ENCODE measurements at places on chromosomes 5 and 9.

- no peak for DNase-seq
These were observed 106.3 kb upstream of the ZNF366 start for GRCh38 chr5:72613515-72613914.

GRCh38 chr5:111930449-111930848, 173.5 kb upstream of the NREP start:
- DNase-seq: no peak

GRCh38 chr9:30065888-30066287, 2318.6 kb upstream of the ACO1 start:
- no peak for DNase-seq

- no peak for DNase-seq
These were observed 29.7 kb downstream of the C9orf85 start for GRCh38 chr9:71941060-71941568.

GRCh38 chr5:50702615-50703366, 36.4 kb downstream of the PARP8 start:
- no peak for DNase-seq

- DNase-seq: no peak
These were observed 135.3 kb upstream of the EPB41L4A start for GRCh38 chr5:112554101-112554977.

DNA sequence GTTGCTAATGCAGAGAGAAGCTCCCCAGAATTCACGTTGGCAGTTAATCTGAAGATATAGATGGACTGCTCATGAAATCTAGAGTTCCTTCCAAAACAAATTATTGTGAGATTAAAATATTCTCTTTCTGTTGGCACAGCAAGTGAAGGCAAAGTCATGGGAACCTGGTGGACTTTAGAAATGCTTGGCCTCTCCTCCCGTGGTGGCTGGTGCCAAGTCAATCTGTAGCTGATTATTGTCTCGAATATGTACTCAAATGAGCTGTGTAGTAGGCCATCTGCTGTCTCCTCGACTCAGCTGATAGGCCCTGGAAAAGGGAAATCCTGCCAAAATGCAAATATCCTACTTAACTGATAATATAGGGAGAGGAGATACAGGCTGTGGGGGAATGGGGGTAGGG, 69.3 kb downstream of the DAPK1 start:
- DNase-seq: no peak

GRCh38 chr5:38211354-38211710, 47.0 kb upstream of the EGFLAM start:
- no peak for DNase-seq

DNA sequence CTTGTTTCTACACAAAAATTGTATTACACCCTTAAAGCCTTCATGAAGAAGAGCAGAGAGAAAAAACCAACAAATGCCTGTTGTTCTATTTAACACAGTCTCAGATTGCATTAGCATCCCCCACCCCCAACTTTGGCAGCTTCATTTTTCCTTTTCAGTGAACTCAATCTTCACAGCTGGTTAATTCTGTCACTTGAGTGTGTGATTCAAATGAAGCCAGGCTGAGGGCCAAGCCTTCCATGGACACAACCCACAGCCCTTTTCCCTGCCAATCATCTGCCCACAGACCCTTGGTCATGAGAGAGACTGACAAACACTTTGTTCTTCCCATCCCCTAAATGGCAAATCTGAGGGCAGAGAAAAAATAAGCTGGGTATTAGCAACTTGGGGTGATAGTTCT, 217.5 kb upstream of the NMUR2 start:
- DNase-seq: no peak

DNA sequence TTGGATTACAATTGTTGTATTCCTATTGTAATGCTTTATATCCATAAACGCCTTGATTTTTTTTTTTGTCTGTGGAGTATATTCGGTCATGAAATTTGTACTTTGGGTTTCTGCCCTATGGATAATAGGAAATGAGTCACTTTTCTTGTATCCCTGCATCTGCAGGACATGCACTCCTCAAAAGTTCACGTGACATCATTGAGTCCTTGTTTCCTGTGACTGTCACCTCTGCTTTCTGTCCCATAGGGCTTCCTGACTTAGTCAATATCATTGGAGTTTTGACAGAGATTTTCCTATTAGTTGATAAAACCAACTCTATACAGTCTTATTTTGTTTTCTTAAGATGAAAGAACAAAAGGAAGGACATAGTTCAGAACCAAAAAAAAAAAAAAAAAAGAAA, 356.3 kb downstream of the MAT2B start:
- no peak for DNase-seq

DNA sequence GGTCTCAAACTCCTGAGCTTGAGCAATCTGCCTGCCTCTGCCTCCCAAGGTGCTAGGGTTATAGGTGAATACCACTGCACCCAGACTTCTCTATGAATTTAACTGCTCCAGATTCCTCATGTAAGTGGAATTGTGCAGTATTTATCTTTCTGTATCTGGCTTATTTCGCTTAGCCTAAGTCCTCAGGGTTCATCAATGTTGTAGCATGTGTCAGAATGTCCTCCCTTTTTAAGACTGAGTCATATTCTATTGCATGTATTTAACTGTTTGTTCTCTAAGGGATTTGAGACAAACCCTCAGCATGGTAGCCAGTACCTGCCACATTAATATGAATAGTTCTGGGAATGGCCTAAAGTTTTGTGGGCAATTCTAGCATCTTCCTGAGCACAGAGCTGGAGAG, 53.9 kb upstream of the TUT7 start:
- no peak for DNase-seq

GRCh38 chr9:136949239-136949816, 2.7 kb upstream of the LCN12 start:
- DNase-seq: no peak

- DNase-seq: no peak
These were observed 3.1 kb upstream of the VAV2 start for GRCh38 chr9:133995012-133995896.

GRCh38 chr5:81808106-81808505, 57.2 kb upstream of the SSBP2 start:
- DNase-seq: no peak

- no peak for DNase-seq
These were observed 190.8 kb upstream of the SEMA6A start for GRCh38 chr5:116765441-116765840.

- no peak for DNase-seq
These were observed 23.2 kb upstream of the RNF20 start for GRCh38 chr9:101510459-101510858.
